Peyer's patch (tissue), 4 donors: ENCODE measurements at places on chromosomes 13 and 19. TPM values are rescaled to one million over a fixed set of nuclear protein-coding genes. Genes with fewer than 3 reads are reported as not detected.

The IGSF23 gene
- 11.0 TPM for total RNA-seq

The CCNE1 gene
- 2.5 TPM for total RNA-seq

The CEACAM7 gene
- not detected for total RNA-seq

The ZNF83 gene
- total RNA-seq: 96.6 TPM

The ATP4B gene
- total RNA-seq: not detected

The MEDAG gene
- 7.6 TPM for total RNA-seq

The ZNF534 gene
- total RNA-seq: not detected

The ZNF345 gene
- 4.3 TPM for total RNA-seq

The ZNF492 gene
- total RNA-seq: 0.27 TPM

The LMTK3 gene
- total RNA-seq: 17.3 TPM

DNA sequence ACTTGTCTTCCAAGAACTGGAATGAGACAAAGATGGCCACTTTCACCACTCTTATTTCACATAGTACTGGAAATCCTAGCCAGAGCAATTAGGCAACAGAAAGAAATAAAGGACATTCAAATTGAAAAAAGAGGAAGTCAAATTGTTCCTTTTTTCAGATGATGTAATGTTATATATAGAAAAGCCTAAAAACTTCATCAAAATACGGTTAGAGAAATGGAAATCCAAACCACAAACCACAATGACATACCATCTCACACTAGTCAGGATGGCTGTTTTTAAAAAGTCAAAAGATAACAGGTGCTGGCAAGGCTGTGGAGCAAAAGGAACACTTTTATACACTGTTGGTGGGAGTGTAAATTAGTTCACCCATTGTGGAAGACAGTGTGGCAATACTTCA, 113.3 kb upstream of the SPRY2 start:
- DNase-seq: no peak
- no peak overlapping the region for H3K4me3 ChIP-seq
- H3K27ac ChIP-seq: no peak overlapping the region
- no peaks in the 10 kb centered on the region for H3K36me3 ChIP-seq

DNA sequence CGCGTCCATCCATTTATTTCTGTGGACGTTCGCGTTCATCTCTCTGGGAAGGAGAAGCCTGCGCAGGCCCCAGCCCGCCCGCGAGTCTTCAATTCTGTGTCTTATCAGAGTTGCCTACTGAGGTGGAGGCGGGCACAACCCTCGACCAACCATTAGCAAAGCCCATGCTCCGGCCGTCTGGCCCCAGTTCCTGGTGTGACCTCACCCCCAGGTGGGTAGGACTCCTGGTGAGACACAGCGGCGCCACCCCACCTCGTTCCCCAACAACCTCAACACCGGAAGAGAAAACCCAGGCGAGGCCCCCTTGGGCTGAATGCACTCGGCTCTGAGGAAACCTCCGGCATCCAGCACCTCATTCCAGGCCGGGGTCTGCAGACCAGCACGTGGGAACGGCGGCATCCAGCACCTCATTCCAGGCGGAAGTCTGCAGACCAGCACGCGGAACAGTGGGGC, 14.7 kb downstream of the ZNF787 start:
- no peaks in the 10 kb centered on the region for H3K27me3 ChIP-seq
- peak; percentile 61 for DNase-seq
- H3K4me3 ChIP-seq: no peak overlapping the region
- peak overlapping the region; percentile 66 for H3K27ac ChIP-seq

GRCh38 chr19:53639471-53639870, 7.7 kb downstream of the DPRX start:
- H3K4me3 ChIP-seq: no peak overlapping the region
- H3K36me3 ChIP-seq: no peaks in the 10 kb centered on the region
- H3K27me3 ChIP-seq: no peaks in the 10 kb centered on the region
- DNase-seq: no peak
- no peak overlapping the region for H3K27ac ChIP-seq
- no peaks in the 10 kb centered on the region for H3K4me1 ChIP-seq

- H3K4me3 ChIP-seq: no peak overlapping the region
- no peaks in the 10 kb centered on the region for H3K27me3 ChIP-seq
- no peak for DNase-seq
- H3K27ac ChIP-seq: no peak overlapping the region
These were observed 18.0 kb downstream of the ZNF574 start for GRCh38 chr19:42093926-42094325.

DNA sequence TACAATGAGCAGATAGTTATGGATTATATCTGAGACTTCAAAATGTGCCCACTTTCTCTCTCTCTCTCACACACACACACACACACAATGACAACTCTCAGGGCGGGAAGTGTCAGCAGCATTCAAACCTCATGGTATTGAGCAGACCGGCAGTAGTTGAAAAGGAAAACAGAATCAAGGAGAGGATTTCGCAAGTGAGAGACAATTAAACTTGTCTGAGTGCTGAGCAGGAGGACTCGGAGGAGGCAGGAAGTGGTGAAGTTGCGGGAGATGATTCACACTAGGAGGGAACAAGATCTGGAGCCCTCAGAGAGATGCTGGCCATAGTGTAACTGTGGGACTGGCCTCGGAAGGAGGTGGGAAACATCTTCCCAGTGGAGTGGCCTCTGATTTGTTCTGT, 353.1 kb downstream of the EFNB2 start:
- H3K27me3 ChIP-seq: no peaks in the 10 kb centered on the region
- no peak for DNase-seq
- no peaks in the 10 kb centered on the region for H3K4me1 ChIP-seq
- H3K27ac ChIP-seq: no peak overlapping the region

DNA sequence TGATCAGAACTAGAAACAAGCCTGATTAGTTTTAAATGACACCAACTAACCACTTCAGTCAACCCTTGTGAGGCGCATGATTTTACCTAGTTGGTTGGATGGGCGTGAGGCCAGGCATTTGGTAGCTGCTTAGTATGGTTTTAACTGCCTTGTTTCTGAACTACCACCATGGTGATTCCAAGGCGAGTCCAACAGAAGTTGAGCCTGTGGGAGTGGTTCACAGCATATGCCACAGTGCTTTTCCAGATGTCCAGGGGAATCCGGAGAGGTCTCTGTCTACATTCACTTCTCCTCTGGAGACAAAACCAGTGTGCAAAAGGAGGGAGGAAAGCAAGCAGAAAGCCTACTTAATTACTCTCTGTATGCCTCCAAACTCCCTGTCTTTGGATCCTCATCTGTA, 524.1 kb downstream of the GPC6 start:
- no peak overlapping the region for H3K4me3 ChIP-seq
- H3K4me1 ChIP-seq: no peaks in the 10 kb centered on the region
- no peaks in the 10 kb centered on the region for H3K36me3 ChIP-seq
- DNase-seq: no peak
- H3K27me3 ChIP-seq: no peaks in the 10 kb centered on the region
- no peak overlapping the region for H3K27ac ChIP-seq

DNA sequence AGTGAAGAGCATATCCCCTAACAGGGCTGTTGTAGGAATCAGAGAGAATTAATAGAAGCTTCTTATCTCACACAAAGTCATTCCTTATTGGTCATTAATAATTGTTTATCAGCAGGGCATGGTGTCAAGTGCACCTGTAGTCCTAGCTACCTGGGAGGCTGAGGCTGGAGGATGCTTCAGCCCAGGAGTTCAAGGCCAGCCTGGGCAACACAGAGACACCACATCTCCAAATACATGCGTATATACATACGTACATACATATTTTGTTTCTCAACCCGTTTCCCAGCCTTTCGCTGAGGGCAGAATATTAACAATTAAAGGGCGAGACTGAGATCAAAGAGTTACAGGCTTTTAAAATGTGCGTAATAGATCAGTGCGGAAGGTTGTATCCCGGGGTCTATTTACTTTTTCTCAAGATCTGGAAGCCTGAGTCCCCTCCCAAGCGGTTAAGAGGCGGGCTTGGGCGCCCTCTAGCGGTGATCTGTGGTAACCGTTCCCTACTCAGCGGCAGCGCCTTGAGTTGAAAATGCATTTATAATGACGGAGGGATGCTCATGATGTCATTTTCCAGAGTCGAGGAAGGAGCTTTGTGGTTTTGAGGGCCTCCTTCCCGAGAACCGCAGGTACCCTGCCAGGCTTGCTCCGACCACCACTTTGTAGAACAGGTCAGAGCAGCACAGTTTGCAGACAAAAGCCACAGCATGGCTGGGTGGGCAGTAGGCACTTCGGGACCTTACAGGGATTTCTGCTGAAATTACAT, 169.6 kb upstream of the GPR12 start:
- H3K4me3 ChIP-seq: no peak overlapping the region
- no peaks in the 10 kb centered on the region for H3K4me1 ChIP-seq

DNA sequence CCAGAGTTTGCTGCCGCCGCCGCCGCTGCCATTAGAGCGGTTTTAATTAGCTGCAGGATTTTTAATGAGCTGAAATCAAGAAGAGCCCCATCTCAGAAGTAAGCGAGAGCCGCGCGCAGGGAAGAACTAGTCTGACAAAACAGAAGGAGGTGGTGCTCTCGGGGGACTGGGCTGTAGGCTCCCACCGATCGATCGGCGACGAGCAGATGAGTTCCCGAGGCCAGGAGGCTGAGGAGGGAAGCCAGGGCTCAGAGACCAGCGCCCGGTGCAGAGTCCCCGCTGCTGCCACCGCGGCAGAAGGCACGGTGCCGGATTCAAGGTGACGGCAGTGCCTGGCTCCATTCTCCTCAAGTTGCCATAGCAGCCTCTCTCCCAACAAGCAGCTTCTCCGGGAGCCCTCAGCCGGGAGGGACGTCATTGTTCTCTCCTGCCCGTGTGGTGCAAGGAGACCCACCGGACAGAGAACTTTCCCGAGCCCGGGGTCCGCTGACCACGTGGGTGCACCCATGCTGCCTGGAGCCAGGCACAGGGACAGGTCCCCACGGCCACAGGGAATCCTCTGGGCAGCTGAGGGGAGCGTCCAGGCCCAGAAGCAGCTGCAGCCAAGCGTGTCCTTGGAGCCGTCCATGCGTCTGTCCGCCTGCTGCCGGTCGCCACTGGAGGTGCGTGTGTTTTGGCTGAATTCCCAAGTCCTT, 62.9 kb downstream of the CHST8 start:
- H3K36me3 ChIP-seq: no peaks in the 10 kb centered on the region
- no peak for DNase-seq
- H3K27me3 ChIP-seq: no peaks in the 10 kb centered on the region

DNA sequence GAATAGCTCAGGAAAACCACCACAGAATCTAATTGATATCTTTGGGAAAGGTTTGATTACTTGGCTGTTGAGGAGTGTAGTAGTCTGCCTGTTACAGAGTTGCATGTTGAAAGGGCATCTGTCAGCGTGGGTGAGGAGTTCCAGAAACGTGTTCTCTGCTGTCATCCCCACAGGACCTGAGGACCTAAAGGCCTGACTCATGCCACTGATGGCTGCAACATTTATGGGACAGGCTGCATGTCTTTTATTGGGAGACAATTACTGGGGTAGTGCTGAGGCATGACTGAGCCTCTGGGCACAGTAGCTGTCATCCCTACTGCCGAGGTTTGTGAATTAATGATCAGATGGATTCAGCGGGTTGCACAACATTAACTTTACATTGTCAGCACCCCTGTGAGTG, 525.9 kb downstream of the GPC6 start:
- no peaks in the 10 kb centered on the region for H3K36me3 ChIP-seq
- no peak overlapping the region for H3K27ac ChIP-seq
- no peaks in the 10 kb centered on the region for H3K27me3 ChIP-seq
- no peak overlapping the region for H3K4me3 ChIP-seq
- no peak for DNase-seq

DNA sequence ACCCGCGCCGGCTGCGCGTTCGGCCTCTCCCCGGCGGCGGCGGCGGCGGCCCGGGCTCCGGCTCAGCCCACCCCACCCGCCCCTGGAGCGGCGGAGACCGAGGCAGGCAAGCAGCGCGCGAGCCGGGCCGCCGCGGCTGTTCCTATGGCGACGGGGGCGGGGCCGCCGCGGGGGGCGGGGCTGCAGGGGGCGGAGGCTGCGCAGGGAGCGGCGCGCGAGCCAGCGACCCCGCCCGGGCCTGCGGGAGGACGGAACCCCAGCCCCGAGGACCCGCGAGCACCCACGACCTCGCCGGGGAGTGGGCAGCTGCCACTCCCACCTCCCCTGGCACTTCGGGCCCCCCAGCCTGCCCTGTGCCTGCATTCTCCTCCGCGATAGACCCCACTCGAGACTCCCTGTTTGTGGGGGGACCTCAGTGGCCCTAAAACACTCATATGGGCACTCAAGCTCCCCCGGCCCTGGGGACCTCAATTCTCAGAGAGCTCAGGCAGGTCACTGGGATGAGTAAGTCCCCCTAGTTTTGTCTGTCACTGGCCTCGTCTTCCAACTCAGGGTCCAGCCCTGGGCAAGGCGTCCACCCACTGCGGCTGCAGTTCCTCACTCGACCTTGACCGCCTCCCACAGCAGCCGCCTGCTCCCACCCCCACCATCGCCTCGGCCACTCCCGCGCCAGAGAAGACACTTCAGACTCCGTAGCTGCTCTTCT, at the start of gene CTXN1:
Gene CTXN1 (minus strand): TSS at position 115 of the 706 bp plus-strand sequence. CDS start 597 bp downstream, outside the sequence.
- no peak within 1 kb of the TSS for H3K27ac ChIP-seq
- H3K4me3 ChIP-seq: peak within 1 kb of the TSS; percentile 29

- no peaks in the 10 kb centered on the region for H3K4me1 ChIP-seq
- DNase-seq: no peak
- no peak overlapping the region for H3K4me3 ChIP-seq
- H3K27ac ChIP-seq: no peak overlapping the region
- no peaks in the 10 kb centered on the region for H3K36me3 ChIP-seq
These were observed 405.1 kb downstream of the DACH1 start for GRCh38 chr13:71461892-71462291.

DNA sequence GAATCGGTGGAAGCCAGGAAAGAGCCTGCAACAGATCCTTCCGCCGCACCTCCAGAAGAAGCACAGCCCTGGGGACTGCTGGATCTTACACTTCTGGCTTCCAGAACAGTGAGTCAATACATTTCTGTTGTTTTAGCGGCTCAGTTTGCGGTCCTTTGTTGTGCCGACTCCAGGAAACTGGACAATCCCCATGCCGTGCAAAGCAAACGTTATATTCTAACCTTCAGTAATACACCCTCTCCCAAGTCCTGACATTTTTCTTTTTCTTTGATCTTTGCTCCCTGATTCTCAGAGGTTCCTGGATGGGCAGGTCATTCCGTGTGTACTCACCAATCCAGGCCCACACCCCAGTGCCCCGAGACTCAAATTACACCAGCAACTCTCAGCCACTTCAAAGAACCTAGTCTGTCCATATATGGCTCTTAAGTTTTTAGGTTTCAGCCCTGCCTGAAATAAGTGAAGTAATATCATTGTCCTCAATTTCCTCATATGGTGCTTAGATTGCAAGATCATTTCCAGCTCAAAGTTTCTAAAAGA, 387.1 kb upstream of the SGCG start:
- H3K27me3 ChIP-seq: no peaks in the 10 kb centered on the region
- H3K36me3 ChIP-seq: no peaks in the 10 kb centered on the region
- H3K27ac ChIP-seq: no peak overlapping the region
- no peaks in the 10 kb centered on the region for H3K4me1 ChIP-seq

- no peaks in the 10 kb centered on the region for H3K4me1 ChIP-seq
- DNase-seq: no peak
- H3K27me3 ChIP-seq: no peaks in the 10 kb centered on the region
- H3K4me3 ChIP-seq: no peak overlapping the region
- H3K36me3 ChIP-seq: no peaks in the 10 kb centered on the region
These were observed 9.7 kb upstream of the DACH1 start for GRCh38 chr13:71876648-71877255.

GRCh38 chr13:44017756-44018309, 138.1 kb downstream of the LACC1 start:
- no peak overlapping the region for H3K4me3 ChIP-seq
- no peaks in the 10 kb centered on the region for H3K4me1 ChIP-seq
- no peaks in the 10 kb centered on the region for H3K27me3 ChIP-seq
- DNase-seq: no peak
- no peak overlapping the region for H3K27ac ChIP-seq
